Stimulated activated CD4-positive, alpha-beta T cell treated with anti-CD3 and anti-CD28 coated beads, Interleukin-15, amount 100 ng/mL, for 48 hours (primary cell): ENCODE measurements at places on chromosomes 2 and 18.

DNA sequence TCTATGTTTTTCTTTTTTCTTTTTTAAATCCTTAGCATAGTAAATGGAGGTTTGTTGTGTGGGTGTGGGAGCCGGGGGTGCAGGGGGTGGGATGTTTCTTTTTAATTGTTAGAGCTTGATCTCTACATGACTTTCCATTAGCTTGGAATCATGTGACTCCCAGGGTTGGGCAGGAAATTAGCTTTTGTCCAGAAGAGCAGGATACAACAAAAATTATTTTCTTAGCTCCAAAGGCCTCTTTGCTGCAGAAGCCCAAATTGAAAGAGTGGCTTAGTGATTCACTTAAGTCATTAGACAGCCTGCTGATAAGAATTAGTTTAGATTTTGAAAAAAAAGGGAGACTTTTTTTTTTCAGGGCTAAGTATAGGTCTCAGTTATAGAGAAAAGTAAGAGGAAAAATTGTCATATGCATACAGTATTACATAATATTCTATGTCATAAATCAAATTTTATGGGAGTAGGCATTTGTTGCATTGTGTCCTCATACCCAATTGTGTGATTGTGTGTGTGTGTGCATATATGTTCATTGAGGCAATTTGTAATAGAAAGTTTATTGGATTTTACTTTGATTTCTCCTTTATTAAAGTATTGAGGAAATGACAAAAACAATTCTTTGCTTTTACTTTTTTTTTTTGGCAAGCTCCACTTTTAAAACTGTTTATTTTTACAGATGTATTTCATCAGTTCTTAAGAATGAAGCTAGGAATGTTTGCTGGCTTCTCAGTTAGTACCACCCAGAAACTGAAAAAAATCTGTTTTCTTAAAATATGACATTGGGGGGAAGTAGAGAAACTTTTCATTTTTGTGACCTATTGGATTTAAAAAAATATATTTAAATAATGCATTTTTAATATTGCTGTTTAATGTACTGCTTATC, 47.4 kb downstream of the TSPYL6 start:
- DNase-seq: no peak

DNA sequence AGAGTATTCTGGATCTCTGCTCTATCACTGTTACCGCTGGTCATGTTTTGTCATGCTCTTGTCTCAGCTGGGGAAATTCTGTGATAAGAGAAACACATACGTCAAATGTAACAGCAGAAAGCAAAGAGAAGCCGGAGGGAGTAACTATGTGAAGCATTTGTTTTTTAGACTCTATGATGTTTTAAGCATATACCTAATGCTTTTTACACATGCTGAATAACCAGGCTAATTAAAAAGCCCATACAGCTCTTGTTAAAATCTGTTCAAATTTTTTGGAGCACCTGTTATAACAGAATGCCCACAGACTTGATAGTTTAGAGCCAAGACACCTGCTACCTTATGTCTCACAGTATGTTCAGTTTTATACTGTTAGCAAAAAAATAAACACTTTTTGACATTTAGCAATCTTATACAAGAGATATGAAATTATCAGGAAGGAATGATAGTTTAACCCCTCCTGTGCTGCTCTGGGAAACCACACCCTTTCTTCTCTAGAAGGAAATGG, 92.3 kb upstream of the TANK start:
- DNase-seq: no peak

GRCh38 chr2:42363413-42363812, 2.4 kb upstream of the COX7A2L start:
- DNase-seq: no peak

DNA sequence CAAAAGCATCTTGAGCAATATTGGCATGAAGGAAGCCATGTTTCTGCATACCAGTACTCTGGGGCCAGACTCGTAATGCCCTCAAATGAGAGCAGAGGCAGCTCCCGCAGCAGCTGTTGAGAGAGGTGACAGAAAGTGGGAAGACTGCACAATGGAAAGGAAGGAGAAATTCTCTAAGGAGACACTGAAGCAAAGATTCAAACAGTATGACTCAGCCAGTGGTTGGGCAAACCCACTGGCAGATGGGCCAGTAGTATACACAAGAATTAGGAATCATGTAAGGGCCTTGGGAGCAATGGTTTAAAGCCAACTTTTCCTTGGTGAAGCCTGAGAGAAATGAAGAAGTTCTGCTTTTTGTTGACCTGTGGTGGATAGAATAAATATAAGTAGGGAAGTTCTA, 2092.7 kb upstream of the PIK3C3 start:
- DNase-seq: no peak

DNA sequence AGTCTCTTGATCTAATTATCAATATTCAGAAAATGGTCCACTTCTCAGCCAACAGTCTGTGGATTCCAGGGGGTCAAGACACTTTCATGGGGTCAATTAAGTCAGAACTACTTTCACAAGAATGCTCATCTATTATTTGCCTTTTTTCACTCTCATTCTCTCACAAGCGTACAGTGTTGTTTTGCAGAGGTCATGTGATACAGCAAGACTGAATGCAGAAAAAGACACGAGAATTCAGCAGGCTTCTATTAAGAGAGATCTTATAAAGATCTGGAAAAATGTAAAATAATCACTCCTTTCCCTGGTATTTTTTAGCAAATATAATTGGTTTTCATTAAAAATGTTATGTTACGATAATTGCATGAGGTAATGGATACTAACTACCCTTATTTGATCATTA, 8.7 kb downstream of the RPRD1A start:
- DNase-seq: no peak
